ENCODE measurements at places on chromosomes 6 and 20. TPM values are rescaled to one million over a fixed set of nuclear protein-coding genes. Genes with fewer than 3 reads are reported as not detected.

The SAMD5 gene
- total RNA-seq, result 1.3 TPM

The PSORS1C1 gene
- total RNA-seq, result 0.66 TPM

DNA sequence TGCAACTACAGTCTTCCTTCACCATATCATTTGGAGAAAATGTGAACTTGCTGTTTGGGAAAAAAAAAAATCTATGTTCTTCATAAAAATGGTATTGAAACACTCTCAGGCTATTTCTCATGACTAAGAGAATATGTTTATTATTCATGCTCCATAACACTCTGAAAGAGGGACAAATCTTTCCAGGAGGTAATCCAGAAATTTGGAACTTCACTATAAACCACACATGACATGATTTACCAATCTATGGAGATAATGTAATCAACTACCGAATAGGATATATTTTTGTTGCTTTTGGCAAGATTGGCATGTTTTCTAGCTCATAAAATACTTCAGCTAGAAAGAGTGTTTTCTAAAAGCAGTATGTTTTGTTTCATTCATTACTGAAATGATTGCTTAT is 56.3 kb downstream of the THEMIS start:
- no peak for ATAC-seq

The TBCC gene
- 37.6 TPM for total RNA-seq

DNA sequence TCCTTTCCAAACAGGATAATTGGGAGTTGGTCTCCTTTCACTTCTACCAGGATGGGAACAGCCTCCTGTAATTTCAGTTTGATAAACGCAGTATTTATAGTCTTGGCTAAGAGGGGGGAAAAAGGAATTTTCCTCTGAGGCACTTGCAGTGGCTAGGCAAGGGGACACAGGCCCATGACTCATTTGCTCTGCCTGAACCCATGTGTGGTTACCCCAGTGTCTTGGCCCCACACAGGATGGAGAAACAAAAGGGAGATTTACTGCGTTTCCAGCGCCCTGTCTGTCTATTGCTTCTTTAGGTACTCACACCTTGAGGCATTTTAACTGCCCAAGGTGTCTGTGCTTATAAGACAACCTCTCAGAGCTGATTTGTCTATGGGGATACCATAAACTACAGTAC is 74.8 kb upstream of the NEDD9 start:
- ATAC-seq, result no peak

The ENPP5 gene
- total RNA-seq, result 1.1 TPM

GRCh38 chr6:28648878-28649375 is 123.2 kb downstream of the GPX5 start:
- no peak for ATAC-seq
